Activated T-cell treated with anti-CD3 and anti-CD28 coated beads, Interleukin-2, amount 50 U/mL, for 24 hours (primary cell): ENCODE measurements at places on chromosomes 2 and 18.

GRCh38 chr2:6917071-6917760, at the start of gene RNF144A:
TSS of gene RNF144A (plus strand) at chr2:6917412. CDS start at chr2:6996927, 79,515 bp downstream.
- peaks cover 81% of the 10 kb centered on the region for H3K4me1 ChIP-seq
- no peaks in the 10 kb centered on the region for H3K27me3 ChIP-seq
- peaks cover 42% of the 10 kb centered on the region for H3K36me3 ChIP-seq

DNA sequence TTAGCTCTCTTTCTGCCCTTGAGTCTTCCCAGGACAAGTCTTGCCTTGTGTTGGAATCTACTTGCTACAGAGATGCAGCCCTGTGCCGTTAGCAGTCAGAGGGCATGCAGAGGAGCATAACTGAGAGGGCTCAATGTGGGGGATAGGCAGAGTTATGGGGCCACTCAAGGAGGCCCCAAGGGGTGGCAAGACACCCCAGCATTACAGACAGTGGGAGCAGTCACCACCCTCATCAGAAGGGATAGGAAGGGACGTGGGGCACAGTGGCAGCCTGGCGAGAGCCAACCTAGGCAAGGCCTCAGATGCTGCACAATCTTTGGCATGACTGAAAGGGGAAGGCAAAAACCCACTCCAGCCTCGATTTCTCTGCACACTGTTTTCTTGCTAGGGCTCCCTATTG, 169.1 kb downstream of the TMEM18 start:
- H3K27me3 ChIP-seq = peaks cover 3% of the 10 kb centered on the region
- no peak overlapping the region for H3K4me3 ChIP-seq
- H3K4me1 ChIP-seq = no peaks in the 10 kb centered on the region
- no peaks in the 10 kb centered on the region for H3K36me3 ChIP-seq
- no peak overlapping the region for H3K27ac ChIP-seq

DNA sequence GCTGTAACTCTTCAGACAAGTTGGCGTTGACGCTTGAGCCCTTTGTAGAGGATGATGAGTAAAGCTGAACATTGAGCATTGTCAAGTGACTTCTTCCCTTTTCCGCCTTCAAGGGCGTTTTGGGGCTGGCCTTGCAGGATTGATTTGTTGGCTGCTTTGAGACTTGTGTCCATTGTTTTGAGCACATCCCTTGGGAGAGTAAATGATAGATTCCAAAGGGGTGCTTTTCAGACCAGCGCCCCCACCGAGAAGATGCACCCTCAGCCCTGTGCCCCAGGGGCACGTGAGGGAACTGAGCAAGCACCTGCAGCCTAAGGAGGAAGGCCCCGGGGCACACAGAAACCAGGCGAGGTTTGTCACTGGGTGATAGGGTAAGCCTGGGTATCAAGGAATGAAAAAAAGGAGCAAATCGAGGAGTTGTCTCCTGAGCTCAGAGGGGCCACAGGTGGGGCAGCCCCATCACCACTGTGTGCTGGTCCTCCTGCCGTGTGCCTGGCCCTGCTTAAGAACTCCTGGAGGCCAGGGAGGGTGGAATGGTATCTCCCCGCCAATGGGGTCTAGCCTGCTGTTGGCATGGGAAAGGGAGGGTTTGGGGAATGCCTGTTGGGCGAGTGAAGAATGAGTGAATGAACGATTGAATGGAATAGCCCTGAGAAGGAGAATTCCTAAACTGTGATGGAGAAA, 64.0 kb downstream of the RAB31 start:
- H3K4me3 ChIP-seq = no peak overlapping the region
- no peak overlapping the region for H3K27ac ChIP-seq
- no peaks in the 10 kb centered on the region for H3K36me3 ChIP-seq
- no peak for DNase-seq
- peaks cover 39% of the 10 kb centered on the region for H3K27me3 ChIP-seq

GRCh38 chr2:26528836-26529235, 50.9 kb upstream of the OTOF start:
- no peaks in the 10 kb centered on the region for H3K4me1 ChIP-seq
- no peaks in the 10 kb centered on the region for H3K36me3 ChIP-seq
- H3K27ac ChIP-seq = no peak overlapping the region
- H3K27me3 ChIP-seq = no peaks in the 10 kb centered on the region
- H3K4me3 ChIP-seq = no peak overlapping the region
- peak; percentile 13 for DNase-seq

GRCh38 chr2:181589779-181590178, 67.1 kb downstream of the CERKL start:
- no peaks in the 10 kb centered on the region for H3K36me3 ChIP-seq
- H3K4me3 ChIP-seq = no peak overlapping the region
- H3K4me1 ChIP-seq = peaks cover 17% of the 10 kb centered on the region
- H3K27me3 ChIP-seq = no peaks in the 10 kb centered on the region

- no peak overlapping the region for H3K27ac ChIP-seq
- no peak for DNase-seq
Observed at GRCh38 chr18:33282709-33283333, 157.7 kb downstream of the CCDC178 start.

GRCh38 chr2:99395589-99396130, 58.5 kb downstream of the EIF5B start:
- H3K27ac ChIP-seq = peak overlapping the region; percentile 63
- no peak for DNase-seq
- peaks cover 94% of the 10 kb centered on the region for H3K36me3 ChIP-seq
- H3K4me3 ChIP-seq = no peak overlapping the region
- H3K27me3 ChIP-seq = no peaks in the 10 kb centered on the region
- H3K4me1 ChIP-seq = no peaks in the 10 kb centered on the region

- no peak overlapping the region for H3K27ac ChIP-seq
- H3K27me3 ChIP-seq = no peaks in the 10 kb centered on the region
- no peak for DNase-seq
- H3K36me3 ChIP-seq = no peaks in the 10 kb centered on the region
- no peak overlapping the region for H3K4me3 ChIP-seq
Observed at GRCh38 chr18:11940956-11941355, 32.8 kb upstream of the MPPE1 start.

- no peaks in the 10 kb centered on the region for H3K36me3 ChIP-seq
- no peak overlapping the region for H3K27ac ChIP-seq
- H3K4me3 ChIP-seq = no peak overlapping the region
- peaks cover 68% of the 10 kb centered on the region for H3K4me1 ChIP-seq
- DNase-seq = no peak
- no peaks in the 10 kb centered on the region for H3K27me3 ChIP-seq
Observed at GRCh38 chr2:12045864-12046291, 299.4 kb downstream of the LPIN1 start.

- no peaks in the 10 kb centered on the region for H3K36me3 ChIP-seq
- peaks cover 19% of the 10 kb centered on the region for H3K27me3 ChIP-seq
- no peak overlapping the region for H3K4me3 ChIP-seq
- no peak overlapping the region for H3K27ac ChIP-seq
- no peaks in the 10 kb centered on the region for H3K4me1 ChIP-seq
- DNase-seq = no peak
Observed at GRCh38 chr2:167941604-167942003, 305.8 kb downstream of the STK39 start.

DNA sequence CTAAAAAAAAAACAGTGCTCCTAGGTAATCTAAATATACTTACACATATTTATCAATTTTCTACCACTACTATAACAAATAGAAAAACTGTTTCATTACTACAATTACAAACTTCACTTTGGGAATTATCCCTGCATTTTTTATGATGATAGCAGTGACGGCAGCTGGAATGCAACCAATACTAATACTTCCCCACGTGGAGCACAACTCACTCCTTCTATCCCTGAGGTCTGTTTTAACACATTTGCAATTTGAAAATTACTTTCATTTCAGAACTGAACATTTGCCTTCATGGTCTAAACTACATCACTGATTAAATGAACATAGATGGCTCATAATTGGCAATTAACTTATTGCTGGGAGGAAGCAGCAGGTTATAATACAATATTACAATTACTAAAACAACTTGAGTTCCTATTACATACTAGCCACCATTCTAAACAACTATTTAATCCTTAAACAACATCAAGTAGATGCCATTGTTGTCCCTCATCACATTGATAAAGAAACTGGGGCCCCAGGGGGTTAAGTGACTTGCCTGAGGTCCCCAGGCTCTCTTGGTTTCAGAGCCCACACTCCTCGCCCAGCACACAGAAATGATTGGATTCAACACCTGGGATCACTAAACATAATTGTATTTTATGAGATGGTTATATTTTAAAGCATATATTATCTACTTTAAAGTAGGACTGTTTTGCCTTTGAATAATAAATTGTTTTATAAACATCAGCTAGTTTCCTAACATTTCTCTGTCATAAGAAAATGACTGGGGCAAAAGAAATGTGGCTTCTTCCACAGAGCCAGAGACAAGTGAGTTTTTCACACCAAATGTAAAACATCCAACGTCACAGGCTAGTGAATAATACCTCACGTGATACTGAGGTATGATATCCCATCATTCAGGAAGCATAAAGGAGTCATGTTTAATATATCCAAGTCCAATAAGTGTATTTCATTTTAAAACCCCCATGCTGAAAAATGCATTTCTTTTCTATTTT, 6.2 kb downstream of the COLEC12 start:
- DNase-seq = no peak
- H3K36me3 ChIP-seq = no peaks in the 10 kb centered on the region
- no peak overlapping the region for H3K4me3 ChIP-seq
- H3K27ac ChIP-seq = no peak overlapping the region

GRCh38 chr2:7709907-7710306, 792.7 kb downstream of the RNF144A start:
- no peak overlapping the region for H3K4me3 ChIP-seq
- H3K36me3 ChIP-seq = no peaks in the 10 kb centered on the region
- no peaks in the 10 kb centered on the region for H3K27me3 ChIP-seq
- peaks cover 3% of the 10 kb centered on the region for H3K4me1 ChIP-seq

DNA sequence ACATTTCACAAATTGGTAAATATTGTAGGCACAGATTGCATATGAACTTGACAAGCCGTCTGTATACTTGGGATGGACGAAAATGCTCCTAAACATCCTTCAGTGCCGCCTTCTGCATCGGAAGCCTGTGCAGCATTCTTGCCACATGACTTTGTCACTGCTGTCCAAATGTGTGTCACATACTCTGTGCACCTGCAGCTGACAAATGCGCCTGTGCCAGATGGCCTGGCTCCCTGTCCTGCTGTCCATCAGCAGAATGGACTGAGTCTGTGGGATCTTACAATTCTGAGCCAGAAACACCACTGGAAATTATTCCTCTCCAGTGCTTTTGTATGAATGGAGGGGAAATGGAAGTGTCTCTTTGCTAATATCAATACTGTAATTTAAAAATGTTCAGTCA, 89.9 kb downstream of the DCDC2C start:
- no peak overlapping the region for H3K4me3 ChIP-seq
- peaks cover 3% of the 10 kb centered on the region for H3K27me3 ChIP-seq
- no peaks in the 10 kb centered on the region for H3K36me3 ChIP-seq
- no peaks in the 10 kb centered on the region for H3K4me1 ChIP-seq

DNA sequence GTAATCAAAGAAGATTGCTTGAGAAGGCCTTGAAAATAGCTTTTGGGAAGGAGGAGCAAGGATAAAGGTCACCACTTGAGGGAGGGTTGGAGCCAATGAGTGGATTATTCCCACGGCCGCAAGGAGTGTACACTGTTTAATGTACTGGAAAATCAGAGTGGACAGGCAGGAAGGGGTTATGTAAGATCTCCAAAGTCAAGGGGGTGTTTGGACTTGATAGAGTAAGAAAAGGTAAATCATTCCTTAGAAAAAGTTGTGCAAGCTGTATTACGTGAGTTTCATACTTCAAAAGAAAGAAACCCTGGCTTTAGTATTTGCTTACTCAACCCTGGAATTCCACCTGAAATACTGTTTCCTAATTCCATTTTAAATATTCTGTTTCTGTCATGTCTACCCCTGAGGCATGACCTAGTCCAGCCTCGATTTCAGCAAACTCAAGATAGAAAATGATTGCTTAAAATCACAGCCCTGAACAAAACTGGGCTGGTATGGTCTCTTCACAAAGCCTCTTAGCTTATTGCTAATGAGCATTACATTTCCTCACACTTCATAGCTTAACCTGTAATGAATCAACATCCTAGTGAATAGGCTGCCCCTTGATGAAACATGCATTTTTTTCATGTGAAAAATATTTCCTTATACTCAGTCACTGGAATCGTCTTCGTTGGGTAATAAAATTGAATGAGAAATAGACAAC, 1.1 kb downstream of the MREG start:
- H3K4me1 ChIP-seq = peaks cover 62% of the 10 kb centered on the region
- H3K36me3 ChIP-seq = peaks cover 5% of the 10 kb centered on the region
- H3K27ac ChIP-seq = peak overlapping the region; percentile 82

GRCh38 chr2:33489835-33490431, 13.5 kb downstream of the RASGRP3 start:
- H3K27me3 ChIP-seq = peaks cover 6% of the 10 kb centered on the region
- H3K27ac ChIP-seq = no peak overlapping the region
- peaks cover 38% of the 10 kb centered on the region for H3K4me1 ChIP-seq
- no peak overlapping the region for H3K4me3 ChIP-seq
- DNase-seq = no peak

- peaks cover 57% of the 10 kb centered on the region for H3K4me1 ChIP-seq
- peaks cover 60% of the 10 kb centered on the region for H3K36me3 ChIP-seq
- no peak overlapping the region for H3K4me3 ChIP-seq
- no peak overlapping the region for H3K27ac ChIP-seq
- DNase-seq = no peak
Observed at GRCh38 chr2:227493524-227493923, 21.6 kb downstream of the AGFG1 start.

GRCh38 chr2:95380280-95380679, 22.2 kb upstream of the FAHD2A start:
- H3K4me3 ChIP-seq = no peak overlapping the region
- DNase-seq = no peak
- no peak overlapping the region for H3K27ac ChIP-seq

DNA sequence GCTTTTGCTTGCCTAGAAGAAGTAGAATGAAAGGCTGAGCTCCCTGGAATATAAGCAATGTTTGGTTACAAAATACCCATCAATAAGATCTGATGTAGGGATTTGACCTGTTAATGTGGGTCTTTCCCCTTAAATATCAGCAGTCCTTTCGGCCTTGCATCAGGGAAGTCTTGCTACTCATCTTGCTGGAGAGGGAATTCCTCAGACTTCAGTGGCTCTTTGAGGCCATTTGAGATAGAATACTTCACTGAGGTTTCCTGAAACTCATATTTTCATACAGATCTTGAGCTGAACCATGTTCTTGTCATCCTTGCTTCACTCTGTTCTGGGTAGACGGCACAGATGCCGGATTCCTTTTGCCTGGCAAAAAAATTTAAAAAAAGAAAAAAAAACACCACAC, 3.9 kb downstream of the TWIST2 start:
- H3K4me3 ChIP-seq = no peak overlapping the region
- DNase-seq = no peak
- H3K4me1 ChIP-seq = peaks cover 2% of the 10 kb centered on the region
- H3K36me3 ChIP-seq = no peaks in the 10 kb centered on the region
- no peak overlapping the region for H3K27ac ChIP-seq
